ENCODE measurements at places on chromosomes 2 and 18. TPM values are rescaled to one million over a fixed set of nuclear protein-coding genes. Genes with fewer than 3 reads are reported as not detected.

Gene C2orf92
- 0.35 TPM for total RNA-seq

Gene CHRND
- not detected for total RNA-seq

Gene ALPI
- not detected for total RNA-seq

Gene MRPL44
- total RNA-seq = 48.8 TPM

Gene SPHKAP
- total RNA-seq = not detected

Gene DAPL1
- total RNA-seq = not detected

Gene CAPN13
- total RNA-seq = 0.15 TPM

Gene AMER3
- total RNA-seq = not detected

Gene DSEL
- 0.44 TPM for total RNA-seq

Gene GYPC
- not detected for total RNA-seq

Gene SNED1
- total RNA-seq = 0.72 TPM

Gene CCDC148
- 0.78 TPM for total RNA-seq

Gene HJURP
- total RNA-seq = 99.6 TPM

Gene EPB41L3
- 0.82 TPM for total RNA-seq

Gene CTAGE1
- not detected for total RNA-seq

Gene BCL2
- 0.58 TPM for total RNA-seq

Gene STEAP3
- 47.6 TPM for total RNA-seq

Gene CXCR2
- total RNA-seq = not detected

Gene GPBAR1
- total RNA-seq = 0.15 TPM

Gene ZNF396
- 0.69 TPM for total RNA-seq

Gene MSH2
- total RNA-seq = 43.8 TPM

Gene SCLY
- total RNA-seq = 25.0 TPM

Gene NYAP2
- not detected for total RNA-seq

Gene AFF3
- not detected for total RNA-seq

Gene ICOS
- total RNA-seq = not detected

Gene NCKAP5
- 1.3 TPM for total RNA-seq

Gene FAP
- not detected for total RNA-seq

Gene ZSCAN30
- 0.56 TPM for total RNA-seq

Gene GALNT3
- total RNA-seq = not detected

Gene UCN
- total RNA-seq = 2.3 TPM

Gene ANKRD62
- total RNA-seq = not detected

Gene KCNK3
- total RNA-seq = 1.5 TPM

Gene IL1R2
- total RNA-seq = 0.73 TPM

Gene PDK1
- total RNA-seq = 2.0 TPM

Gene FSHR
- not detected for total RNA-seq

Gene TEX44
- total RNA-seq = not detected

Gene IL18R1
- total RNA-seq = 0.87 TPM

Gene PRSS56
- total RNA-seq = not detected

Gene HOXD12
- not detected for total RNA-seq

Gene HOXD8
- total RNA-seq = 6.6 TPM

Gene POMC
- total RNA-seq = not detected

Gene CHST10
- total RNA-seq = 16.0 TPM

Gene NEU2
- not detected for total RNA-seq

Gene FAM237A
- total RNA-seq = not detected

Gene SLC5A7
- not detected for total RNA-seq

Gene PIK3C3
- total RNA-seq = 16.0 TPM

Gene SRD5A2
- not detected for total RNA-seq

Gene PPP1R1C
- 1.8 TPM for total RNA-seq

Gene C2orf66
- 0.09 TPM for total RNA-seq

Gene NAT8
- total RNA-seq = not detected

Gene FEV
- not detected for total RNA-seq

Gene SERPINB3
- total RNA-seq = 0.26 TPM

Gene CNTNAP5
- not detected for total RNA-seq

Gene FTCDNL1
- 2.3 TPM for total RNA-seq

Gene FLACC1
- total RNA-seq = not detected
